ENCODE measurements at places on chromosomes 2 and 18.

- DNase-seq: no peak
Measured at GRCh38 chr2:118014492-118014824, 588 bp upstream of the CCDC93 start.

DNA sequence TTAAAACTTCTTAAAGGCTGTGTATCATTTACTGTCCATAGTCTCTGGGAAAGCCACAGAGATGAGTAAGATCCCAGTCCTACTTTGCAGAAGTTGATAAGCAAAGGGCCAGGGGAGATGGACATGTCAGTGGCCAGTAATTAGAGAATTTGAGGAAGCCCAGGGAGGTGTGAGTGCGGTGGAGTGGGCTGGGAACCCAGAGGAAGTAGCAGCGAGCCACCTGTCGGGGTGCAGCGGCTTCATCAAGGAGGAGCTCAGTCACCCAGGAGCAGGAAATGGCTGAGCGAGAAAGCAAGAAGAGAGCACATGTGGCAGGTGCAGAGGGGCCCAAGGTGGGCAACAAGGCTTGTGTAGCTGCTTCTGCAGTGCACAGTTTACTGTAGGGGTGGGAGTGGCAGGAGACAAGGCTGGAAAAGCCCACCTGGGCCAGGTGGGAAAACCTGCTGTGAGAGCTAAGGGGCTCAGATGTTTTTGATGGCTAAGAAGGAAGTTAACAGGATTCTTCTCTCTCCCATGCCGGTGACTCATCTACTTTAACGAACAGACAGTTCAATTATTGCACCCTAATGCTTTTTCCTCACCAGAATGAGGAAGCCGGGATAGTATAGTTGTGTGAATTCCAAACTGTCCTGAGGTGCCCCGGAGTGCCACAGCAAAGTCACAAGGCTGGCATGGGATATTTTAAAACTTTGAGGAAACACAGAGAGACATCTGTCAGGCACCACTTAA, 34.8 kb upstream of the MGAT5 start:
- peak; percentile 43 for DNase-seq

GRCh38 chr2:39532933-39533332, 95.8 kb upstream of the MAP4K3 start:
- no peak for DNase-seq

GRCh38 chr2:1625281-1626001, 118.9 kb downstream of the PXDN start:
- DNase-seq: no peak

- no peak for DNase-seq
Measured at GRCh38 chr2:133484106-133484505, 84.2 kb downstream of the NCKAP5 start.

- no peak for DNase-seq
Measured at GRCh38 chr2:40457837-40458236, 5.9 kb upstream of the SLC8A1 start.

GRCh38 chr18:35032113-35032512, 9.1 kb upstream of the MAPRE2 start:
- no peak for DNase-seq
